ENCODE measurements at places on chromosomes 4 and X.

GRCh38 chr4:139593091-139593564 lies 37.1 kb upstream of the SETD7 start:
- no peak for DNase-seq

- DNase-seq, result no peak
These were observed 578.4 kb downstream of the TRIML1 start for GRCh38 chr4:188717661-188718060.

DNA sequence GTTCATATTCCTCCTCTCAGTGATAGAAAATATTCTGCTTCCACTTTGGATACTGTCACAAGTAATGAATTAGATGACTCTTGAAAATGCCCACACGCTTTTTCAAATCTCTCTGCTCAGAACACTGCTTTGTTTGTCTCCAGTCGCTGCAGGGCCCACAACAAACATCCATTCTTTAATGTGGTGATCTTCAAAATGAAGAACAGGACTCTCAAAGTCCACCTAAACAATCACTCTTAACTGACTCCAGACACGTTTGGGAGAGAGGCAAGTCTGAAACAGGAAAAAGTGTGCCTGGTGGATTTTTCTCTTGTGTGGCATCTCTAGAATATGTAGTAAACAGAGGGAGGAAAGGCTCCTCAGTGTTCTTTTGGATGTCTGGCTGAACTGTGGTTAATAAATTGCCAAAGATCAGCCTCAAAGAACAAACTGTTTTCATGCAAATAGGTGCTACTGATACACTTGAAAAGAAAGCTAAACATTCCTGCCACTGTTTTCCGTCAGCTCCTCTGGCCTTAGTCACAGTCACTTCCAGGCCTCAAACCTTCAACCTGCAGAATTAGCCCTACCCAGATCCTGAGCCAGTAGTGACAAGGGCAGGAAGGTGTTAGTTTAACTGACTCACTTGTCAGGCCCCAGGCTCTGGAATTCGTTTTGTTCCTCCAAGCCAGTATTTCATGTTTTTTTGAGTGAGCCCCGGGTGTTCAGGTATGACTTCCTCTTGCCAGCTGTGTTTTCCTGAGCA lies 259.6 kb upstream of the GPC4 start:
- DNase-seq, result no peak

DNA sequence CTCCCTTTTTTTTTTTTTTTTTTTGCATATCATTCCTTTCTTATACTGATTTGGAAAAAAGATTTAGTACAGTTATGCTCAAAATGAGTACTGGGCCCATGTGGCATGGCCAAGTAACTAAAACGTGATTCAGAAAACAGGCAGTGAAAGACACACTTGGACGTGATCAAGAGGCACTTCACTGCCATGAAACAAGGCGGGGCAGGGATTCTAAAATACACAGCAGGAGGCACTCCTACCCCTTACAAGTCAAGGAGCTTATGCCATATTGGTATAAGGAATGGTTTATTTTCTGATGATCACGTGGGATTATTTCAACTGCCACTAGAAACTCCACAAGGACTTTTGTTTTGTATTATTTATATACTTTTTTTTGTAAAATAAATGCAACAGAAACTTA lies 72.0 kb downstream of the CHST7 start:
- no peak for DNase-seq

DNA sequence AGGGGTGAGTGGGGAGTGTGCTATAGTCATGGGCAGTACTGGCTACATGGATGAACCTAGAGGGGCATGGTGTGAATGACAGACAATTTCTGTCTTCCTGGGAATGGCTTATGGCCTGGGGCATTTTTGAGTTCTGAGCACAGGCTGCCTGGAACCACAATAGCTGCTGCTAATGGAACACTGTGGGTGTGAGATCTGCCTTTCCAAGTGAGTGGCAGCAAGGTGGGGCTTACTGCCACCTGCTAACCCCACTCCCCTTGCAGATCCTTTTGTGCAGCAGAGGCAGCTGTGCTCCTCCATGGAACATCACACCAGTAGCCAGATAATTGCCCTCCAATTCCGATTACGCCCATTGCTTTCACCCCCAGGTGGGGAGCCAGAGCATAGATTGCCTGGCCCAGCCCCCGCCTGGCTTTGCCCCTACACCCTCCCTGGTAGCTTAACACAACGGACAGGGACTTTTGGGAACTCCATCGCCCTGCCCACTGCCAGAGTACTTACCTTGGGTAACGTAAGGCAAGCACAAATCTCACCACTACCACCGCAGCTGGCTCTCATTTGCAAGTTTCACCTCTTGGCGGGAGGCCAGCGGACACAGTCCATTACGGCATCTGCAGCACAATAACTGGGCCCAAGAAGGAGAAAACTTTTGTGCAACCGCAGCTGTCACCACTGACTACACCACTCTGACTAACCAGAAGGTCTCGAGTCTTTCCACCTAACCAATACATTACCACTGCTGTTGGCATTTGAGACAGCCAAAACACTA lies 421.2 kb upstream of the NWD2 start:
- DNase-seq, result no peak

Data from hindlimb muscle (tissue), 1 donor.